ENCODE measurements at places on chromosomes 2 and 18.

DNA sequence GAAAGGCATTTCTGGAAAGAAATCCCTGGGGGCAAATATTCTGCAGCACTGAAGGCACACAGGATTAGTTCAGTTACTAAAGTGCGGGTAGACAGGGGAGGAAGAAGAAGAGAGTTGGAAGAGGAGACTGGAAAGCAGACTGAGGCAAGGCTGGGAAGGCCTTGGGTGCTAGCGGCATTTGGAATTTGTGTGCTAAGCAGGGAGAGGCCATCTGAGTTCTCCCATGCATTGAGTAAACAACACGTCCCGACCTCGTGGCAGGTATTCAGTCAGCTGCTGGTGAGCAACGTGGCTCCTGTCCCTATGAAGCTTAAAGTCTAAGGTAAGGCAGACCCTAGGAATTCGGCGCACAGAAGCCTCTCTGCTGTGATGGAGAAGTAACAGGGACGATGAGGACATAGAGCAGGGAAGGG, 30.7 kb downstream of the ATP8B1 start:
- no peak for DNase-seq

DNA sequence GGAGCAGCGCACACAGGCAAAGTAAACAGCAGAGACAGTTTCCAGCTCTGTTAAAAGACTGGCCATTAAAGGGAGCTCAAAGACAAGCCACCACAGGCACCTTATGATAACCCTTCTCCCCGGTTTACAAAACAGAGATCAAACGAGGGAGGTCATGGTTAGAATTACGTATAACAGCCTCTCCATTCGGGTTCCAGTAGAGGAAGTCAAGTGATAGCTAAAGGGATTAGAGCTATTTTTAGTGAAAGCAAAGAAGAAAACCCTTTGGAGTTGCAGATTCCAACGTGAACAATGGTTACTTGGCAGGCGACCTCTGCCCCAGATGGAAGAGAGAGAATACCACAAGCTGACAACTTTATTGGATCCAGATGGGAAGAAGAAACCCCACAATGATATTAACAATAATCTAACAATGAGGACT, 31.2 kb upstream of the EDAR start:
- DNase-seq = no peak

GRCh38 chr2:71720283-71720560, 266.9 kb downstream of the DYSF start:
- no peak for DNase-seq

- DNase-seq = no peak
Measured at GRCh38 chr2:9764153-9764778, 79.0 kb upstream of the TAF1B start.

DNA sequence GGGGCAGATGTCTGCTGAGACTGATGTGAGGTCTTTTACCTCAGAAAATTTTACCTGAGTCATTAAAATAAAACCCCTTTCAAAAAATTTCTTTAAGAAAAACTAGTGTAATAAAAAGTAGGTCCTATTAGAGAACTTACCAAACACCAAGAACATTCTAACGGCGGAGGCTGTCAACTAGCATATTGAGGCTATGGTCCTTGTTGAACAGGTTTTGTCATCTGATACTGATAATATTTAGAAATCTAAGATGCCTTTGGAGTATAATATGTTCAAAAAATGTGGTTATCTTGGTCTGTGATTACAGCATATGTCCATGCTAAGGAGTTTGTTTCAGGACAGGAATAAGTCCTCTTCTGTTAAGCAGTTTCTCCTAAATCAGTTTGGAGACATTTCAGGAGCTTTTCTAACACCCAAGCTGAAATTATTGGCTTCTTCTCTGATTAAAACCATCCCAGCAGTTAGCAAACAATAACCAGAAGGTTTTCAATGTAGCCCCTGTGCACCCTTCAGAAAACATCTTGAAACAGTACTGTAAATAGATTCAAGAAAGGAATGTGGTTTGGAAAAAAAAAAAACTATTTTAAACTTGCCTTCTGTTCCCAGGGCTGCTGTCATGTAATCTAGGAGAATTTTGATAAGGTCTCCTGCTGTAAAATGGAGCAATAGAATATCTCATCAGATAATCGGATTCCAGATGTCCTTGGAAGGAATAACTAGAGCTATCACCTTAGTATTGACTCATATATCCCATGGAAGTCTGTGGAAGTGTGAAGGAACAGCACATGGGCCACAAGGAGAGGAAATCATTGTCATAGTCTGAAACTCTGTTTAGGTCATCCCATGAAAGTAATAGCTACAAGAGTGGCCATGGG, 58.7 kb upstream of the B3GNT2 start:
- DNase-seq = no peak

Data from stimulated activated CD4-positive, alpha-beta T cell treated with anti-CD3 and anti-CD28 coated beads, Interleukin-12 subunit alpha, Interleukin-12 subunit beta, amount 100 ng/mL, for 48 hours (primary cell).